ENCODE measurements at places on chromosomes 2 and 18.

- no peak for DNase-seq
Observed at GRCh38 chr2:145408980-145409379, 889.1 kb upstream of the ZEB2 start.

- no peak for DNase-seq
Observed at GRCh38 chr2:63875131-63875527, 33.4 kb downstream of the UGP2 start.

DNA sequence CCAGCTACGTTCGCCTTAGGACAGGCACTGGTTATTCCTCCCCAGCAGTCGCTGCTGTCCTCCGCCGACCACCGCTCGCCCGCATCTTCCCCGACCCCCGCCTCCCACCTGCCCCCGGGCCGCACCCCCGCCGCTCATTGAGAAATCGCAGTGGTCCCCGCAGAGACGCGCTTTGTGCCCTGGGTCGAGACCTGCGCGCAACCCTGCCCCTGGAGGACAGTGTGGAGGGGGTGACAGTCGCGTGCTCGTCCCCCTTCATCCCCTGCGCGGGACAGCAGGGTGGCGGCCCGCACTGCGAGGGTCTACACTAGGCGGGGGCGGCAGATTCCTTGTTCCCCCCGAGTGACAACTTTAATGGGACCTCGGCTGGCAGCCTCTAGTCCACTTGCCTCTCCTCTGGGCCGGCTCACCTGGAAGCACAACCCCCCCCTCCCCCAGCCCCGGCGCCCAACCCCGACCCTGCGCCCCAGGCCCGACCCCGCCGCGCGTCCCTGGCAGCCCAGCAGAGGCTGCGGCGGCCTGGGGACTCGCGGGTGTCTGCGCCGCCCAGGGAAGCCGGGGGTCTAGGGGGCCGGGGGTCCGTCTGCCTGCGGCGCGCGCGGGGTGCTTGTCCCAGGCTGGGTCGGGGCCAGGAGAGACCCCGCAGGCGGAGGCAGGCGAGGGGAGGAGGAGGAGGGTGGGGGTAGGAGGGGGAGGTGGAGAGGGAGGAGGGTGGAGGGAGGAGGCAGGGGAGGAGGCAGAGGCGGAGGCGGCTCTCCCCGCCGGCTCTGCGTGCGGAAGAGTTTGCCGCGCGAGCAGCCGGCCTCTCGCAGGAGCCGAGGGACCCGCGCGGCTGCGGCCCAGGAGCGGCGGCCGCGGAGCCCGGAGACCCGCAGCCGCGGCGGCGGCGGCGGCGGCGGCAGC lies at the start of gene NPAS2:
TSS of gene NPAS2 (plus strand) at position 770 of the 903 bp plus-strand sequence. CDS start 84,616 bp downstream, outside the sequence.
- no peak for DNase-seq

DNA sequence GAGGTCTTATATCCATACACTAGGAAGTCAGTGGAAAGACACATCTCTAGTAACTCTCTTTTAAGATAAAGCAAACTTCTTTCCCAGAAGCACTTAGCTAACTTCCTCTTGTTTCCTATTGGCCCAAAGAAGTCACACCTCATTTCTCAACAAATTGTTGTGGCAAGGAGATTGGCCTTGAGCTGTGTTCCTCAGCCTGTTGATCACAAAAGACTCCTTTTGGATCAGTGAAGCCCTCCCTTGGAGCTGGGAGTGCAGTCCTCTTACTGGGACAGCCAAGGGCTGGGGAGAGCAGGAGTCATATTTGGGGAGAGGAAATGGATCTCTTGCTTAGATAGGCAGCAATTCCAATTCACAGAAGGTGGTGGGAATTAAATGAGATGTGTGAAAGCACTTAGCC lies 51.2 kb upstream of the DAPL1 start:
- DNase-seq = no peak

DNA sequence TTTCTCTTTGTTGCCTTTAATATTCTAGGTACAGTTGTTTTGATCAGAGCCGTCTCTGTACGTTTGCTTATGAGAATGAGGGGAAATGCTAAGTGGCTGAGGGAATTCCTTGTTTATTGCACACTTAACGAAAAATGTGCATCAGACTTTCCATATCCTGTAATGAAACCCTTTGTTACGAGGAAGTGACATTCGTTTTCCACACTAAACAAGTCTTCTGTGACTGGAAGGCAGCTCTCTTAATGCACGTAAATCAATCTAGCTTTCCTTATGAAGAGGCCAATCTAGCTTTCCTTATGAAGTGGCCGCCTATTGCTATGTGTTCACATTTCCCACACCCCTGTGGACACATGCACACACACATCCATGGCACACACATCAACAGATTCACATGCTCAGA lies 186.2 kb downstream of the SNTG2 start:
- no peak for DNase-seq

GRCh38 chr18:48715711-48716361 lies 177.0 kb downstream of the CTIF start:
- DNase-seq = no peak

- no peak for DNase-seq
Observed at GRCh38 chr2:157158111-157158510, 99.4 kb upstream of the GALNT5 start.

DNA sequence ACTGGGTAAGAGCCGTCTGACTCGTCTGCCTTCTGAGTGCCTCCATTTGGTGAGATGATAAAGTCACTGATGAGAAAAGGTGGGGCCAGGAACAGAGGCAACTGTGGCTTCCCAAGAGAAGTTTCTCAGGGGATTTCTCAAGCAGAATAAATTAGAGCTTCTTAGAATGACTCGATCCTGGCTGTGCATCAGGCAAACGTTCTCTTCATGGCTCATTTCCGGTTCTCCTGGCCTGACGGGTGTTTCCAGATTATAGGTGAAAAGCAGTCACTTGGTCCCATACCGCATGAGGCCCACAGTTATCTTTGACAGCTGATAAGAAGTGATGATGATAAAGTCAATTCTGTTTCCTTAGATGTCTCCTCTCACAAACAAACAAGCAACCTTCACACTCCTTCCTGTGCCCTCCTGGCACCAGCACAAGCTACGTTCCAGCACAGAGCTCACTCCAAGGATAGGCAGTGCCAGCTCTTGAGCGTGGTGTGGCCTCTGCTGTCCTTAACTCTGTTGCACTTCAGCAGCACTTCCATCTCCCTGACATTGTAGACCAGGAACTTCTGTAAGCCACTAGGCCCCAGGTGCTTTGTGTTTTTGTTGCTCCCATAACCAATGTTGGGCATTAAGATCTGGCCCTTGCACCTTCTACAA lies 37.8 kb upstream of the KCNF1 start:
- no peak for DNase-seq

DNA sequence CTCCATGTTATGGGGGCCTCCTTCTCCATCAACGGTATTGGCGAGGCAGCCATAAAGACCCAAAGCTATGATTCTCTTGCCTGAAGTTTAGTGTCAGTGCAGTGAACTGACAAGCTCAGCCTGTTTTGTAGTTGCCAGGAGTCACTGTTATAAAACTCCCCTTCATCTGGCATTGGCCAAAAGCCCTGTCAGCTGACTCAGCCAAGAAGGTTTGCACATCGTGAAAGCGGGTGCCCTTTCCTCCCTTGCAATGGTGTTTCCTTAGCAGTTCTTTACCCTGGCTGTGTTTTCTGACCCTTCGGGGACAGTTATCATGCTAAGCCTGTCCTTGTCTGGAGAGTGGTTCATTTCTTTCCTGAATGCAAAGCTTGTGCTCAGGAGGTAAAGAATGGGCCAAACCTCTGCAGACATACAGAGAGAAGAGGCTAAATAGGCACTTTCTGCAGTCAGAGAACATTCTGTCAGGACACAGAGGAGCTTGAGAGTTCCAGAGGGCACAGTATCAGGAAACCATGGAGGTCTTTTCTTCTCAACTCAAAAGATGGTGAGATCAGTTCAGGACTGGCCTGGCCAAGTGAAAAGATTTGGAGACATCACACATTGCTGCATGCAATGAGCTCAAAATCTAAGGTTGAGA lies 414.2 kb downstream of the ZNF521 start:
- DNase-seq = no peak

- no peak for DNase-seq
Observed at GRCh38 chr2:237073552-237073951, 12.1 kb upstream of the COPS8 start.

DNA sequence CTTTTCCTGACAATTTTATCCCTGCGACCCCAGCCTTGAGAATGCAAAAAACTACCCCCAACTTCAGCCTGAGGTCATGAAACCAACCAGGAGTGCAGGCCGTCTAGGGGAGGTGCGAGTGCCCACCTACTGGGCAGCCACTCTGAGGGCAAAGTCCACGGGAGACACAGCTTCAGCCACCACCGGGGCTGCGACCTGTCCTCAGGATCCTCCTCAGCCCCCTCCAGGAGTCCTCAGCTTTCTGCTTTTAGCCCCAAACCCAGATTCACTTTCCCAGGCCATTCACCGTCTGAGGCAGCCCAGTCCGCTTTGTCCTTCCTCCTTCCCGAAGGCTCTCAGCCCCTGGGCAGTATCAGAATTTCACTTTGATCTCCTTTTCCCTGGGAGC lies 210.2 kb upstream of the TNP1 start:
- no peak for DNase-seq

DNA sequence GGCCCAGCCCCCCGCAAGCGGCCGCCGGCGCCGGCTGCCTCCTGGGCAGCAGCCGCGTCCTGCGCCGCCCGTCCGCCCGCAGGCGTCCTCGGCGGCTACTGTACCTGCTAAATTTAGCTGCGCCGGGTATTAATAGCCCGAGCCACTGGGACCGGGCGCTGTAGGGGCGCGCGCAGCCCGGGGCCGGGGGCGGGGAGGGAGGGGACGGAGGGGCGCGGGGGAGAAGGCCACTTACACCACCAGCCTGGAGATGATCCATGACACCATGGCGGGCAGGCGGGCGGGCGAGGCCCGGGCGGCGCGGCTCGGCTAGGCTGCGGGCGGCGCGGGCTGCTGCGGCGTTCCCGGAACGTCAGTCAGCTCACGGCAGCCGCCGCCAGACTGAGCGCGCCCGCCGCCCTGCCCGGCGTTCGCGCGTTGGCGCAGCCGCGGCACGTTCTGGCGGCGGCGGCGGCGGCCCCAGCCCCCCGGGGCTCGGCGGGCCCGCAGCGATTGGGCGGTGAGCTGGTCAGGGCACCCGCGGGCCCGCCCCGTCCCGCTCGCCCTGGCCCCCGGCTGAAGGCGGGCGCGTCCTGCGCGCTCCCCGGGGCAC lies at the start of gene REEP1:
TSS of gene REEP1 (minus strand) at position 383 of the 592 bp plus-strand sequence. CDS start at position 267, 116 bp downstream.
- no peak for DNase-seq

- no peak for DNase-seq
Observed at GRCh38 chr18:14933964-14934363, 186.0 kb downstream of the ANKRD30B start.

- no peak for DNase-seq
Observed at GRCh38 chr2:60512641-60513040, 40.8 kb downstream of the BCL11A start.

All from stimulated activated CD4-positive, alpha-beta T cell treated with anti-CD3 and anti-CD28 coated beads, Interleukin-4, amount 100 ng/mL, for 48 hours (primary cell).